ENCODE measurements at places on chromosomes 3 and 15.

- DNase-seq, result no peak
These were observed 45.3 kb downstream of the OSTN start for GRCh38 chr3:191244242-191244867.

GRCh38 chr3:55174747-55175146, 246.9 kb upstream of the LRTM1 start:
- no peak for DNase-seq

DNA sequence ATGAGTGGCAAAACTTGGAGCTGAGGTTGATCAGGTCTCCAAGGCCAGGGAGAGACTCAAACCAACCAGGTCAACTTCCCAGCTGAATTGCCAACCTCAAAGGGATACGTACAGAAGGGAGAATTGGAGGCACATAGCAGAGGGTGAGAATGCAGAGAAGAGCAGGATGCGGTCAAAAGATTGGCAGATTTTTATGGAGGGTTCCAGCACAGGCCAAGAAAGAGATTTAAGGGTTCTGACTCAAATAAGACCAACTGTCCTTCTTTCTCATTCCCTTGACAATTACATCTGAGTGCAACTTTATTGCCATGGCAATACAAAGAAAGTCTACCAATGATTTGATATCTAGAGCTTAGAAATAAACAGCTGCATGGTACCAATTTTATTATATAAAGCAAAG, 33.2 kb downstream of the SCG5 start:
- DNase-seq, result peak; percentile 1

DNA sequence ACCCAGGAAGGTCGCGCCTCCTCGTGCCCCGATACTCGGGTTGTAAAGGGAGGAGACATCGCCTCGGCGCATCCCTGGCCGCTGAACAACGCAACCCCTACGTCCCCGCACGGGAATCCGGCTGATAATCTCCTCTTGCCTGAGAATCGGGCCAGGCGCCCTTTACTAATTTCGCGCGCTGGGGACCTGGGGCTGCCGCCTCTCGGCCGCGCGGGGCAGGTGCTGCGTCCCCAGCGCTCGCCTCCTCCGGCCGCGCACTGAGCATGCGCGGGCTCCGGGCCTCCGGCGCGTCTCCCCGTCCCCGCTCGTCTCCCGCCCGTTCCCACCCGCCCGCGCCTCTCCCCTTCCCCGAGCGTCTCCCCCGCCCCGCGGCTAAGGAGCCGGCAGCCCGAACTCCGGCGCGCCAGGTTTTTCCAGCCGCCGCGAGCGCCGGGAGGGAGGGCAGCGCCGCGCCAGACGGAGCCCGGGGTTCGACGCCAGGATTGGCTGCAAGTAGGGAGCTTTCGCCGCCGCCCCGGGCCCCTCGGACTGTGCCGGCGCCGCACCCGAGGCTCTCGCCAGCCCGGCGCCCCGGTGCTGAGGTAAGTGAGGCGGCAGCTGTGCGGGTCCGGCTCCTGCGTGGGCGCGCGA, at the start of gene CNTN4:
Gene CNTN4 (plus strand): TSS at position 469 of the 630 bp plus-strand sequence.
- DNase-seq, result peak; percentile 37

DNA sequence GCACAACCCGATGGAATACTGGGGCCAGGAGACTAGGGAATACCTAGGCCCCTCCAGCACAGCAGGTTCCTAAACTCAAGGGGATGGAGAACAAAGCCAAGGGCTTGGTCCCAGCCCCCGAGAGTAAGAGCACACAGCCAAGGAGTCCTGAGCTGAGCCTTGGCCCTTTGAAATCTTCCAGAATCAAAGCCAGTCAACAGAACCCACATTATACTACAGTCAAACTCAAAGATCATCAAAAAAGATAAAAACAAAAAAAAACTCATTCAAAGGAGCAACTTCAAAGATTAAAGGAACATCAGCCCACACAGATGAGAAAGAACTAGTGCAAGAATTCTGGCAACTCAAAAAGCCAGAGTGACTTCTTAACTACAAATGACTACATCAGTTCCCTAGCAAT, 217.0 kb downstream of the ISL2 start:
- DNase-seq, result no peak

DNA sequence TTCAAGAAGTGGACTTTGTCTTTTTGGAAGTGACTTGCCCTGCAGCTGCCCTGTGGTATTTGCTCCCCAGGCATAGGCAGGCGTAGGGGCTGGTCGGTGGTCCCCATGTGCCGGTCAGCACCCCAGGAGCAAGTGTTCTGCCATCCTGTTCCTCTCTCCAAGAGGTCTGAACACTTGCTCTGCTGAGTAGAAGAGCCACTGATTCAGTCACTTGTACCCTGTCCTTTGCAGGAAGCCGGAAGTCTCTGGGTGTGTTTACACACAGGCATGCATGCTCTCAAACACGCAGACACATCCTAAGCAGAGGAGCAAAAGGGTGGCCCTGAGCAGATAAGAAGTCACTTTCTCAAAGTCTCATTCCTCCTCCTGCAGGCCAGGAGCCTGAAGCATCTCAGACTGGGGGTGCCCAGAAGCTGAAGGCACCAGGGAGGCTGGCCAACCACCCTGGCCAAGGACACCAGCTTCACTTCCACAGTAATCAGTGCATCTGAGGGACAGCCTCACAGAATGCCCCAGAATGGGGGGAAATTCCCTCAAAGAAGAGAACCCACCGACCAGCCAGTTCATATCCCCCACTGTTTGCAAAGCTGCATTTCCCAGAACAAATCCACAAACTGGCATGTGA, 88.7 kb upstream of the POMGNT2 start:
- no peak for DNase-seq

GRCh38 chr3:71785532-71786216, 726 bp upstream of the PROK2 start:
- no peak for DNase-seq

DNA sequence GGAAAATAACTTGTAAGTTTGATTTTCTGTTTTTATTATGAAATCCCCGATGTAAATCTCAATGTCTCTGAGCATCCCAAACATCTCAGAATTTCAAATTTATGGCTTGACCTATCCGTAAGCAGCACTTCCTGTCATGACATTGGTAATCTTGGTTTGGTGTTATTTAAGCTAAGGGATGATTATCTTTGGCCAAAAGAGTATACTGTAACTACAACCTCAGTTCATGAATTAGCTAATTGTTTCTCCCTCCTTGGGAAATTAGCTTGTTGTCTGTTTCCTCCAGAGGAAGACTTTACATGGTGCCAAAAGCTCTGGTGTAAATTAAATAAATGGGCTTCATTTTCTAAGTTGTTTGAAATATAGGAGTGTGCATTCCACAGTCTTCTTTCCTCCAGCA, 28.1 kb upstream of the SPRED1 start:
- no peak for DNase-seq

DNA sequence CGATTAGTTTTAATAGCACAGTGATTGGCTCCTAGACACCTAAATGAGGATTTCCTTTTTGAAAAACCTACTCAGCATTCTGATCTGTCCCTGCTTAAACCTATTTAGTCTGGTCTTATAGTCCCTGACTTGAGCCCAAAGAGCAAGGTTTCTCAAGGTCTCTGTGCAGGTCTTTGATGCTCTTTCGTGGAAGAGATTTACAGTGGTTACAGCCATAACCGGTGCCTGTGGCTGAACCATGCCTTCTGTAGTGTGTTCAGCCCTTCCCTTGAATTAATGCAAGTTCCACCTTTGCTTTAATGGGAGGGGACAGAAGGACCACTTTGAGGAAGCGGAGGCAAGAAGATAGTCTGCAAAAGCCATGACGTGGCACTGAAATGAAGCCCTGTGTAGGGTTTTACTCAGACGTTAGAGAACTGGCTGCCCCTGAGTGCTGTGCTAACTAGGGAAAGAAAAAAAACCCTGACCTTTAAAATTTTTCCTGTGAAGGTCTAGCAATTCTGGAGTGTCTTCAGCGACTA, 43.0 kb downstream of the ZBTB38 start:
- no peak for DNase-seq

GRCh38 chr3:136617198-136617597, 135.0 kb downstream of the STAG1 start:
- no peak for DNase-seq

DNA sequence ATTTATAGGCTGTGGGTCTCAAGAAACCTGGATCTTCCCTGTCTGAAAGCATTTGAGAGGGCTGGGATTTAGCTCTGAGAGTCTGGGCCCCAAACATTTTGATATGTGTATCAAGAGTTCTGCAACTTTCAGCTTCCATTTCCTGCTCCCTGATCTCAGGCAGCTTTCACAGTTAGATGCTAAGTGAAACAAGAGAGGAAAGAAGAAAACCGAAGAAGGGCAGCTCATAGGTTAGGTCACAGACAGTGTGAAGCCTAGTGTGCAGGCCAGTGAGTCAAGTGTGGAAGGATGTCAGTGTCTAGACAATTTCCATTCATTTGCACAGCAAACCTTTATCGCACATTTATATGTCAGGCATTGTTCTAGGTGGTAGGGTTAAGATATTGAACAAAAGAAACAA, 173.6 kb upstream of the PROK2 start:
- no peak for DNase-seq

DNA sequence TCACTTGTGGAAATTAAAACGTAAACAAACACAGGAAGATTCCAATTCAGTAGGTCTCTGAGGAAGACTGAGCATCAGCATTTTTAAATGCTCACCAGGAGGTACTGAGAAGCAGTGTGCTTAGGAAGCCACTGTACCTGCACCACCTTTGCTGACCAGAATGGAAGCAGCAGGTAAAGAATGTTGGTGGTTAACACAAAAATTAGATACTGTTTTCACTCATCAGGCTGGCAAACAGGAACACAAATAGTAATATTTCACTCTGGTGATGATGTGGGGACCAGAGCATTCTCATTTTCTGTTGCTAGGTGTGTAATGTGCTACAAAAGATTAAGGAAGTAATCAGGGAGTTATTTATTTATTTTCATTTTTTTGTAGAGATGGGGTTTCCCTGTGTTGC, 29.9 kb upstream of the GHSR start:
- no peak for DNase-seq

- DNase-seq, result no peak
These were observed 87.0 kb upstream of the NECTIN3 start for GRCh38 chr3:110984456-110985250.

DNA sequence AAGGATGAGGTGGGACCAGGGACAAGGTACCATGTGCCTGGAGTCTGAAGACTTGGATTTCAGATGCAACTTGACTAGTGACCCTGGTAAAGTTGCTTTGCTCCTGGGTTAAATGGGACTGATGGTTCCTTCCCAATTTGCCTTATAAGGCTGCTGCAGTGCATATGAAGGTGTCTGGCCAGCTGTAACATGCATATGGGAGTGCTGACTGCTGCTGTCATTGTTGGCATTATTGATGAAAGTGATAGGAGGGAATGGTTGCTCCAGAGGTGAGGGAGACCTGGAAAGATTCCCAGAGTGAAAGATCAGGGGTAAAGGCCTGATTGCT, 20.5 kb downstream of the CYP8B1 start:
- DNase-seq, result no peak

DNA sequence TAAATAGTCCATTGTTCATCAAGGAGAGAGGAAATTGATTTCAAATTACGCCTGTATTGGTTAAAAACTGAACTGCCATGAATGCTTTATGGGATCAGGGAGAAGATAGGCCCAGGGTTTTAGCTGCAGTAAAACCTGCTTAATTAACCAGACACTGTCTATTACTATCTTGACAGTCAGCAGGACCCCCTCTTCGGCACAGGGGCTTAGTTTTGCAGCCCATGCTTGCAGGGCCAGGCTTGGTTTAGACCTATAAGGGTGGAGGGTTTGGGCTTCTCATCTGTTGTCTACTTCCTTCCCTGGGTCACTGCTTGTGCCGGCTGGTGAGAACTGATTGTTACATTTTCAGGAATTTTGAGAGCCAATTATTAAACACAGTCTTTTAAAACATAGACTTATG, 41.1 kb downstream of the PTPRG start:
- no peak for DNase-seq

- no peak for DNase-seq
These were observed 320.9 kb upstream of the CTDSPL start for GRCh38 chr3:37540786-37541185.

DNA sequence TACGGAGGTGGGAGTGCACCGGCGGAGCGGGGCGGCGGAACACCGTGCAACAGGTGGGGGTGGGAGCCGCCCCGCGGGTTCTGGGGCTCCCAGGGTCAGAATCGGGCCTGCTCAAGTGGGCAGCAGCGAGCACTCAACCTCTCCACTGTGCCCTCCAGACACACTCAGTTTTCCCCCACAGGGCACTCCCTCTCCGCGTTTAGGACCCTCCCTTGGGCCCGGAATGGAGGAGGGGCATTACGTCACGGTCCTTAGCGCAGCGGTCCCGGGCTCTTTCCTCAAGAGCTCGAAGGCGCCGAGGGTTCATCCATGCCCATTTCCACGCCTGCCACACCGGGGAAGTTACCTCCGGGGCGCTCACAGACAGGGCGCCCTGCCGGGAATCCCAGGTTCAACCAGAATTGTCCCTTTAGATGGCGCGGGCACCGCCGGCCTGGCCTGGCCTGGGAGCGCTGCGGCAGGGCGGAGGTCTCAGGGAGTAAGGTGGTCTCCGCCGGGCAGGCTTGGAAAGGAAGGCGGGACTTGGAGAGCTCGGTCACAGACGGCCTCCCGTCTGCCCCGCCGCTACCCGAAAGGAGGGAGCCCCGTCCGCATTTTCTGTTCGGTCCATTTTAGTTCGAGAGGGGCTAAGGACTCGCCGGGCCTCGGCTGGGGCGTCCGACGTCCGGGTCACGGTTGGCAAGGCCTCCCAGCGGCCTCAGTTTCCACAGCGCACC, 5.1 kb downstream of the RNU6-1 start:
- no peak for DNase-seq

DNA sequence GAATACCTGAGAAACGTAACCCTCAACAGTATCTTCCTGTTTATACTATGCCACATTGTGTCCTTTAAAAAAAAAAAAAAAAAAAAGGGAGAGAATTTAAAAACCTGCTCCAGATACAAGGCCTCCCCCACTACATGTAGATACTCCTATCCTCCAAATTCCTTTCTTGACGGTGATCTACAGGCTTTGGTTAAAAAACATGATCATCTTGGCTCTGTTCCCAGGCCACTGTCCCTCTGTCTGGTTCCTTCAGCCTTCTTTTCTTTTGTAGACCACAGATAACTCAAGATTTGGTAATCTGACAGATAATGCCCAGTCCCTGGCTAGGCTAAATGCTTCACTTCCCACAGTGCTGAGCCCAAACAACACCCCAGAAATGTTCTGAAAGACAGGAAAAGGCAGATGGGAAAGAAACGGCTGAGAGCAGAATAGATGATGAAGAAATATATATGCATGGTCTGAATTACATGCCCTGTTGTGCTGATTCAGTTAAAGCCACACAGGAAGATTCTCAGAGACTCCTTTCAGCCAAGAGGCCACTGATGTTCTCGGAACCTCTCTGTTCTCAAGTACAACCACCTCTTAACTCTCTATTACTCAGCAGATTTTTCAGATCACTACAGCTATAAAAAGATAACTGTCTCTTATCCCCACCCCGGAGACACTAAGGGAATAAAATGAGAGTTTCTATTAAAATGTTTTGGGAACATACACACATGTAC, 48.3 kb downstream of the NPTN start:
- DNase-seq, result no peak

DNA sequence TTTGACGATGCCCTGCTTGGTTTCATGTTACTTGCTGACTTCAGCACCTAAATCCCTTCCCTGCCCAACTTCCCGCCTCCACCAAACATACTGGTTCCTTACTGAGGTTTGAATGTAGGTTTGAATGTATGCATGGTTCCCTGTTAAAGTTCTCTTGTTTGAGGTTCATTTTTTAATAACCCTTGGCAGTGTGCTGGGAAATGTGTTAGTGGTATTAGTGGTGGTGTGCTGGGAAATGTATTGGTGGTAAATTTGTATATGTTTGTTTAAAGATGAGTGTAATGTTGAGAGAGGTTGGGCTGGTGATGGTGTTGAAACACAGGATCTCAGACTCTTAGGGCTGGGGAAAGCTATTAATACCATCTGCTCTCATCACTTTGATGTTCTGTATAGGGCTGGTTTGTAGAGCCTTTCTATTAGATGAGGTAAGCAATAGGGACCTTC, 392.7 kb downstream of the PTPRG start:
- DNase-seq, result no peak

GRCh38 chr3:119524931-119525662, 26.8 kb downstream of the TIMMDC1 start:
- DNase-seq, result no peak
